ENCODE measurements at places on chromosomes 1 and 21.

DNA sequence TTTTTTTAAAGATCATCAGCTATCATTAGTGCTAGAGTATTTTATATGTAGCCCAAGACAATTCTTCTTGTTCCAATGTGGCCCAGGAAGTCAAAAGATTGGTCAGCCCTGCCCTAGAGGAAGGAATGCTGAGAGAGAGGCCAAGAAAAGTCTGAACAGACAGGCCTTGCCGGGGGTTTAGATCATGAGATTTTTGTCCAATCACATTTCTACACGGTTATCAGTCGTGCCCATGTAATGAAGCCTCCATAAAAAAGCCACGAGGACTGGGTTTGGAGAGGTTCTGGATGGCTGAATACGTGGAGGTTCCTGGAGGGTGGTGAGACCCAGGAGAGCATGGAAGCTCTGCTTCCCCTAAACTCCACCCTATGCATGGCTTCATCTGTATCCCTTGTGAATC, 24.3 kb upstream of the ENO1 start:
- no peak for DNase-seq

GRCh38 chr1:163357378-163357777, 35.6 kb downstream of the NUF2 start:
- DNase-seq: no peak

DNA sequence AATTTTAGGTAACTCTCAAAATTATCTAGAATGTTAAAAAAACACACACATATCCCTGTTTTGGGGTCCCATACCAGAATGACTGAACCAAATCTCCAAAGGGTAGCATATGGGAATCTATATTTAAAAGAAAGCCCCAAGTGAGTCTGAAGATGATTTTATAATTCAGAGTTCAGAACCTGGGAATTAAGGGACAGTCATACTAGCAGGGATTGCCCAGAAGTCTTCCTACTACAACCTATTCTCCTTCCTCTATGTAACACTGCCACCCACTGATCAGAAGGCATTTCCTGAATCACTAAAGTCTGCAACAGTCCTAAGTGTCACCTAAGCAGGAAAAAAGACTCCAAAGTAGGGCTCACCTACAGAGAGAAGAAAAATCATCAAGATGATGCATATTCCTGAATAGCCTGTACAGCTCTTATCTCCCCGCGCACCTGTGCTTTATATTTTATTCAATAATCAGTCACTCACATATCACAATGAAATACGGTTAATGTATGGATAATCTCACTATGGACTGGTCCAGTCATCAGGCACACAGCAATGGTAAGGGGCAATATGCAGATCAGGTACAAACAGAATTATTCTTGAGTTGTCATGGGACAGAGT, 4.9 kb downstream of the RGS1 start:
- peak; percentile 18 for DNase-seq

DNA sequence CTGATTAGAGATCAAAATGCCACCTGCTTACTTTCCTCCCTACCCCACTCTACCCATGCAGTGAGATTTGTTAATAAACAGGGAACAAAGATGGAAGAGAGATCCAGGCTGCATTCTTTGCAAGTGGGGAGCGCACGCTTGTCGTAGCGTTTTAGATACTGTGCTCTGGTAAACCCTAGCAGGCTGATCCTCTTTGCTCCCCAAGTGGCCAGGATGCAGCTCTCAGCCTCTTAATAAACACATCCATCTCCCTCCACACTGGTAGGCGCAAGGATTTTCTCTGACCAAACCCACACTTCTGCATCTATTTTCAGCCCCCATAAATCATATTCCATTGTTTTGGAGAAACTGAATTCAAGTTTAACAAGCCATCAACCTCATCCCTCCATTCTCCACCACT, 2.9 kb downstream of the PGBD5 start:
- no peak for DNase-seq

DNA sequence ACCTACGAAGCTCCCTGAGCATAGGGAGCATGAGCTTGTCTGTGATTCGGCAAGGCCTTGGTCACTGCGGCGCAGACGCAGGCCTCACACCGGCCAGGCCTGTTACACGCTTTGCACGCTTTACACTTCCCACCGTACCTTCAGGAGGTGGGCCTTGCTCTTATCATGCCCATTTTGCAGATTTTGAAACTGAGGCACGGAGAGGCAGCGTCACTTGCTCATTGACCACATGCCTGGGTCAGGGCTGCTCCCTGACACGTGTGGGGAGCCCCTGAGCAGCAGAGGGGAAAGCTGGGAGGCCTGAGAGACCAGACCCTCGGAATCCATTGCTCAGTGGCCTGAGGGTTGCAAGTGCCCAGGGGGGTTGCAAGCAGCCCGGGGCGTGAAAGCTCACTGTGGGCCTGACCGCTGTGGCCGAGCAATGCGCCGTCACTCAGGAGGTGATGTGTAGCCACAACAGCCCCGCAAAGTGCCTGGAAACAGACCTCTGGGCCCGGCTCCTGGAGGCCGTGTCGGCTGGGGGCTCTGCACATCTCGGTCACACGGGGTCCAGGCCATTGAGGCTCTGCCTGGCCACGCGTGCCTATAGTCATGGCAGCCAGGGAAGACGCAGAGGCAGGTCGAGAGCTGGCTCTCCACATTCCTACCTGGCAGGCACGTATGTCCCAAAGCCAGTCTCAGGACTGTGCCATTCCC, 6.9 kb downstream of the ARHGEF16 start:
- no peak for DNase-seq

GRCh38 chr1:109161858-109162606, 48.1 kb downstream of the ELAPOR1 start:
- no peak for DNase-seq

GRCh38 chr1:10646347-10646861, 150.0 kb downstream of the CASZ1 start:
- DNase-seq: no peak

DNA sequence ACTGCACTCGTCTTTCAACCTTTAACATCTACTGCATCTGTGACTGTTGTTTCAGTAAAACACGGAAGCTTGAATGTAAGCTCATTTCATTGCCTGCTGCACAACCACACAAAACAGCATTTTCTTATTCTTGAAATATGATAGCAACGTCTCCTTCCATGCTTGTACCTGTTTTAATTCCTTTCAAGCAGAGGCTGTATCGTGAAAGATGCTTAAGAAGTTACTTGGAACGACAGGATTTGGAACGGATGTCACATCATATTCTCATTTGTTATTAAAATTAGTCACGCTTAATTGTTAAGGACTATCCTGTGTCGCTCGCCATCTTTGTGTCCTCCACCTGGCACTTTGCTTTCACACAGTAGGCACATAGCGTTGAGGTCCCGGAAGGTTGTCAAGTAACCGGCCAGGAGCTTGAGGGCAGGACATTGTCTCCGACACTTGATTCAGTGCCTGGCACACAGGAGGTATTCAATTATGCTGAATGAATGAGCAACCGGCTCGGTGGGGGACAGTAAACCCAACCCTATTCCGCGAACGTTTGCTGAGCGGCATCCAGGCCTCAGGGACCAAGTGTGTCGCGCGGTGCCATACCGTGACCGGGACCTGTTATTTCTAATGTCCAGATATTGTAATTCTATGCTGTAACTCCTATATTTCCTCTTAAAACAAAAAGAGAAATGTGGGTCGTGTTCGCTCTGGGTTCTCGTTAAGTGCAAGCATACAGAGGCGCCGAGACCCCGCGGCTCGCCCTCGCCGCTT, 499 bp upstream of the SH3GLB1 start:
- no peak for DNase-seq

- no peak for DNase-seq
These were observed 25.6 kb downstream of the LRRC41 start for GRCh38 chr1:46277658-46278373.

GRCh38 chr21:14825514-14825974, 239.3 kb downstream of the NRIP1 start:
- DNase-seq: no peak

DNA sequence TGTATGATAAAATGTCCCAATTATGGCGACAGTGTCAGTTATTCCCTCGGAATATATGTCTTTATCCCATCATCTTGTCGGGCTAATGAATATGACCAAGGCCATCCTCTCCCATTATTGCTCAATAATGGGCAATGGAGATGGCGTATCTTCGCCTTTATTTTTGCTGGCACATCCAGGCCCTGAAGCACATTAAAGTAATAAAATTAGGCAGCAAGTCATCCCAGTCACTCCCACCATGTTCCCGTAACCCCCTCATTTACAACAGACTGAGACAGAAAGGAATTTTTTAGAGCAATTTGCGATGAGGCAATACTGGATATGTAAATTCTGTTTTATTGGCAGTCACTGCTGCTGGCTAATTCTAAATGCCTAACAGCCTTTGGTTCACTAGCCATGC, 35.3 kb downstream of the CLIC6 start:
- DNase-seq: no peak

GRCh38 chr1:205190845-205191577, 20.5 kb downstream of the DSTYK start:
- DNase-seq: no peak

GRCh38 chr1:225825078-225825477, 15.2 kb downstream of the EPHX1 start:
- no peak for DNase-seq

- DNase-seq: no peak
These were observed 39.5 kb upstream of the A3GALT2 start for GRCh38 chr1:33360367-33360766.

DNA sequence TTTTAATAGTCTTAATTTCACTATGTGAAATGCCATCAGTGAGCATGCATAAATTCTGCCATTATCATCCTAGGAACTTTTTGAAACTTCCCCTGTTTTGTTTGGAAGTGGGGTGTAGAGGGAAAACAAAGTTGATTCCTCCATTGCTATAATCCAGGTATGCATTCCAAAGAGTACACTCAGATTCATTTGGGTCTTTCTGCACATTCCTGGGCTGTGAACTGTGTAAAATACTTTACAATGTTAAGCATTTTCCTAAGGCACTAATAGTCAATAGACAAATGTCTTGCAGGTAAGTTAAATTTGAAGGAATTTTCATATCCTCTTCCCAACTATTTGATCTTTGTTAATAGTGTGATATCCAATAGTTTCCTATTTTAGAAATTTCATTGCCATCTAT, 36.2 kb downstream of the SGIP1 start:
- DNase-seq: no peak

DNA sequence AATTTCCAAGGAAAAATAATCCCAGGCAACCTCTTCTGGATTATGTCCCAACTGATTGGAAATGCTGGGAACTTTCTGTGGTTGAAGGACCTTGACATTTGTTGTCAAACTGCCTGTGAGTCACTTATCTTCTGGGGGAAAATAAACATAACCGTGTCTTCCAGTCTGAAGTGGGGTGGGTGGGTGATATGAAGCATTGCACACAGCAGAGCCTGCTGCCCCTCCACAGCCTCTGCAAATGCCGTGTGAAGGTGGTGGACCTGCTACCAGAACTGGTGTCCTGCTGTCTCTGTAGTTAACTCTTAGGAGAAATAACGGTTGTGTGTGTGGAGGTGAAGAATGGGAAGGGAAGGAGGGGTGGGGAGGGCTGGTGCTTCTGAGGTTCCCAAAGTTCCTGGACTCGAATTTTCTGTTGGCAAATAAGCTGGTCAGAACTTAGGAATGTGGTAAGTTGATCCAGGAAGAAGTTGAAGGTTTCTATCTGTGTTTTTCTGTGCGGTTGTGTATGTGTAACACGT, 23.2 kb downstream of the GALNT2 start:
- DNase-seq: no peak

DNA sequence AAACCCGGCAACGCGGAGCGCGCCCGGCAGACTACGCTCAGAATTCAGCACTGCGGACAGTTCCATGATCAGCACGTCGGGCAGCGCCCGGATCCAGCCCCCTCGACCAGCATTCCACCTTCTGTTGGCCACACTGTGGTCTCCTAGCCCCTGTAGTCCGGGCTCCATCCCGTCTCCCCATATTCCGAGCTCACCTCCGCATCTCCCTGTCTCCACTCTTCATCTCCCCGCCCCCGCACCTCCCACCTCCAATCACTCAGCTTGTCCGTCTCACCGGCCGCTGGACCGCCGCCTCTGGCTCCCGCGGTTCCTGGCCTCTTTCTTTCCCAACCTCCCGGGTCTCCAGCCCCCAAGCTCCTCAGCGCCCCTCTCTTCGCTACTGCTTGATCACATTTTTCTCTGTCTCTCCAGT, 500 bp downstream of the EPHA10 start:
- peak; percentile 76 for DNase-seq

DNA sequence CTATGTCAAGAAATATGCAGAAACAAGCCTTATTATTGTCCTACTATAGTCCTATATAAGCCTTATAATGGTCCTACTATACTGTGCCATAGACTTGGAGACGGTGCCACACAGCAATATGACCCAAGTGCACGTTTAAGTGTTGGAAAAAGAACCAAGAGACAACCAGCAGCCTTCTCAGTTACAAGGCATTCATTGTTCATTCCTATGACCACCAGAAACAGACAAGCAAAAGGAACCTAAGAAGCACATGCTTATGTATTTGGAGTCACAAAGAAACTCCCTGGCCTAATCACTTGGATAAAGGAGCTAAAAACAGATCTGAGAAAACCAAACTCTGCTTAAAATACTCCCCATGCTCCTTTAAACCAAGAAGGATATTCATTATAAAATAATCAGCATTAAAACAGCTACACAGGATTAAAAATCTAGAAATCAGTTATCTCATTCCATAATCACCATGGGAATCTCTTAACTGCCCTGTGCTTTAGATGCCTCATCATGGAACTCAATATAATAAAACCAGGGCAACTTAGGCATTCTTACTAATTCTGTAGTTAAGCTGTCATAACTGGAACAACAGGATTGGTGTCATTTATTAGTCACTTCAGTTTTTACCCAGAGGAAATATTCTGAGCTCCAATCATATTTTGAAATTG, 7.0 kb downstream of the COLGALT2 start:
- no peak for DNase-seq

DNA sequence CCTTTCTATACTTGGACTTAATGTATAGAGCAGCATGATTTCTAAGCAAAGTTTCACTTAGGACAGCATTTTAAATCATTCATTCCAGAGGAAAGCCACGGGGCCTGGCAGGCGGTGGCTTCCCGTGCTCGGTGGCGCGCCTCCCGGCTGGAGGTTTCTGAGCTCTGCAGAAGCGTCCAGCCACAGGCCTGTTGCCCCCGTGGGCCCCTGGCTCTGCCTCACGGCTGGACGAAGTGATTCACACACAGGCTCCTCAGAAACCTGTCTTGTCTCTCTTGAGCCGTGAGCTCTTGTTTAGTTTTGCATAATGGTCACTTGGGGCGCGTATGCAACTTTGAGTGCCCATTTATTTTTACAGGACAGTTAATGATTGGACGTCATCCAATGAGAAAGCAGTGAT, 22.1 kb upstream of the DIP2A start:
- DNase-seq: no peak

DNA sequence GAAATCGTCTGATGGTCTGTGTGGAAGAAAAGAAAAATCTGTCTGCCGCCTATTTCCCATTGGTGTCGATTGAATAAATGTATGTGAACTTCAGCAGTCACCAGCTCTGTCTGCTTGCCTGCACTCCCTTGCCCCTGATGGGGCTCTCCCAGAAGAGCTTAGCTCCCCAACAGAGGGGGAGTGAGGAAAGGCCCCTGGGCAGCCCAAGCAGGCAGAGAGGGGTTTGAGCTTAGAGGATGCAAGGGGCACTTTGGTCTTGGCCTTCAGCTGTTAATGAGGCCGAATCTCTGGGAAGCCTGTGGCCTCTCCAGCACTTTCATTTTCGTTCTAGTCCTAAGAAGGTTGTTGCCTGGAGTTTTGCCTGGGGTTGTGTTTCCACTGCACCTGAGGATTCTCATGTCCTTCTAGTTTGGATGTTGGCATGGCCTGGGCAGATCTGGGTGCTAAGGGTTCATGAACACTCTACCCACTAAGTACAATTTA, 2.8 kb downstream of the FOXD2 start:
- no peak for DNase-seq
